ENCODE measurements at places on chromosomes 7 and 10.

GRCh38 chr7:29641651-29642050 is 78.0 kb downstream of the PRR15 start:
- peak; percentile 20 for DNase-seq

DNA sequence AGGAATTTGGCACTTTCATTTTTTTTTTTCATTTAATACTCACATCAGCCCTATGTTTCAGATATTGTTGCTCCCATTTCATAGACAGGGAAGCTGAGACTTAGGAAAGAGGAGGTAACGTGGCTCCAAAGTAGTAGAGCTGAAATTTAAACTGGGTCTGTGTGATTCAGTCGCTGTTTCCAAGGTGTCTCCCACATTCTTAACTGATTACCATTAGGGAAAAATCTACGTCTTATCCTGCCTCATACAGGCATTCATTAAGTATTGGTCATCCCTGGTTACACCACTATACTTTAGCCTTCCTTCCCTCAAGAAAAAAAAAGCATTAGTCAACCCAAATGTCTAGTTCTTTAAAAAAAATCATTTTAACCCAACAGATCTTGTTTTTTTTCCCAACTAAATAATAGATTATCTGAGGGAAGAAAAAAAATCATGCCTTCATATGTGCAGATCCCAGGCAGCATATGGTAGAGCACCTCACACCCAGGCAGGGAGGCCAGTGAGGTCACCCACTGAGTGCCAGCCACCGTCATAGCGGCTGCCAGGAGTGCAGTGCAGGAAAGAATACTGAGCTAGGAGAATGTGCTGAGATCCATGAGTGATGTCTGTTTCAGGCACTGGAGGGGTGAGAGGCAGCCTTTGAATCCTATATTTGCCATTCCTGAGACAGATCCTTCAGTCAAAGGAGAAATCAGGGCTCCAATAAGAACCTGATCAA is 59.0 kb upstream of the SORCS3 start:
- DNase-seq = peak; percentile 45

DNA sequence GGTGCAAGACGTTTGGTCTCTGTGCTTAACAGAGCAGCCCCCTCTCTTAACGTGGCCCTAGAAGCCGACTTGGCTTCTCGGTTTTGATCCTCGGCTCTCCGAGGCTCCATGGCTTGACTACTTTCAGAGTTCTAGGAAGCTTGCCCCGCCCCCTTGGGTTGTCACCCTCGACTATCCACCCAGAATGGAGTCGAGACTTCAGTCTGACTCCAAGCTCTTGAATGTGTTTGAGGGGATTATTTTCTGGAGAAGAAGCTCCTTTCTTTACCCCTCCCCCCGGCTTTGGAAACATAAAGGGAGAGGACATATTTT is 448 bp downstream of the SEC24C start:
- DNase-seq = peak; percentile 72

DNA sequence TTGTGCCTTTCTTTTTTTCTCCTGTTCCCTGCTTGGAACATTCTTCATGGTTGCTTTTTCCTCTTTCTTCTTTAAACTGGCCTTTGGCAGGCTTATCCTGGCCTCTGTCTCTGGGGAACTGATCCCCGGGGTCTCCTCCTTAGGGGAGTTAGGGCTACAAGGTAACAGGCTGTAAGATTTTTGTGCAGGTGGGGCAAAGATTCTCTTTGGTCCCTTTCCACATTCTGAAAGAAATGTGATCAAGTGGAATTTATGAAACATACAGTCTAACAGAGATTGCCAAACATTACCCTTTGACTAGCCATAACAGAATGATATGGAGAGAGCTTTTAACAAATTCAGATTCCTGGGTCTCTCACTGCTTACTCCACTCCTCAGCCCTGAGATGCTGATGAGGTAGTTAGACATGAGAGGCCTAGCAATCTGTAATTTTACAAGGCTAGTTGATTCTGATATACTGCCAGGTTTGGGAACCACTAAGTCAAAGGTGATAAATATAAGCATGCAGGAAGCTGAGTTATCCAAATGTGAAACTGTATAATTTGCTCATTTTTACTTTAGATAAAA is 8.8 kb downstream of the ZCWPW1 start:
- DNase-seq = no peak

DNA sequence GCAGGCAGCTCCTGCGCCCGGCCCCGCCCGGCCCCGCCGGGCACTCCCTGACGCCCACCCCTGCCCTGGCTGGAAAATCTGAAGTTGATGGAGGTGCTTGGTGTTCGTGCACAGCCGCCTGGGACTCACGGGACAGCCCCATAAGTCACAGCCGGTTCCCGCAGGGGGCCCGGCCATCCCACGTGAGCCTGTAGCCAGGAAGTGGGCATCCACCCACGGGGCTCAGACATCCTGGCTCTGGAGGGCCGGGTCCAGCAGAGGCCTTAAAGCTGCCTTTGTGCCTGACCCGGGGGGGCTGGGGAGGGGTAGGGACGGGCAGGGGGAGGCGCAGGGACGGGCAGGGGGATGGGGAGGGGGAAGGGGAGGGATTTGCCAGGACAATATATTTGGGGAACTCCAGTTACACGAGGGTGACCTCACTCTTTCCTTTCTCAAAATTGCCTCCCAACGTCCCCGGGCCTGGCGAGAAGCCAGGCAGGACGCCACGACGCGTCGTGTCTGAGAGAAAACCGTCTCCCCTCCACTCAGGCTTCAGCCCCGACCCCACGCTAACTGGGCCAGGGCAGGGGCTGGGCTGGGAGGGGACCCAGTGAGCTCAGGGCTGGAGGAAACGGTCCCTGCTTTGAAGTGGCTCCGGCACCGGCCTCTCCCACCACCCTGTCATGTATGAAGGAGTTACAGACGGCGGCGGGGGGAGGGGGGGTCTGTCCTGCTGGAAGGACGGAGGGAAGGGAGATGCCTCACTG is 82.1 kb upstream of the PDGFA start:
- no peak for DNase-seq

GRCh38 chr7:144575456-144575855 is 172.0 kb upstream of the NOBOX start:
- DNase-seq = no peak

DNA sequence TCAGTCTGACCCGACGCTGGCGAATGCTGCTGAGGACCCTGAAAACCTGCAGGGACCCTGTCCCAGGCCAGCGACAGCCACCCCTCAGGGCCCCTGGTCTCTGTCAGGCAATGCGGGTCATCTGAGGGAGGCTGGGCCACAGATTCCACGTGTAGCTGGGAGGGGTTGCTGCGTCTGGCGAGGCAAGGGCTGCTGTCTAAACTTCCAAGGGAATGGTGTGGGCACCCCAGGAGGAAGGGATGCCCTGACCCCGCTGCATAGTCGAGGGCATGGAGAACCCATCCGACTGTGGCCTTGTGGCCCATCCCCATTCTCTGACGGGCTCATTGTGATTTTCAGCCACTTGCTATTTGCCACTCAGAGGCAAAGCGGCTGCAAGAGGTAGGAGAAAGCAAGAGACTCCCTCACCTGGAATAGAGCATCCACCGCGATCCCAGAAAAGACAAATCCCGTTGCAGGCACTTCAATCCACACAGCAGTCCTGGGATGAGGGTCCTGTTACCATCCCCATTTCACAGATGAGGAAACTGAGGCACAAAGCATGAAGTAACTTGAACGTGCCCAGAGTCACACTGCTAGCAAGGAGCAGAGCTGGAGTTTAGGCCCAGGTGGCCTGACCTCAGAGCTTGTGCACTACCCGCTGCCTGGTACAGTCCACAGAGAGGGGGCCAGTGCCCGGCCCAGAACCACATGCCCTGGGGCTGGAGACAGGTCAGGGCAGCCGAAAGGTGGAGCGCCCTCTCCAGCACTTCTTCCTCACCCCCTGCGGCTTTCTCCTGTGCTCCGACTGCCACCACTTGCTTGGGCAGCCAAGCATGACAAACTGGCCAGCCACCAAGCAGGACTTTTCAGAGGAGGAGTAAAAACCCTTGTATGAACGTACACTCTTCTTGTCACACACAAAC is 163.8 kb upstream of the KLF14 start:
- DNase-seq = no peak

GRCh38 chr7:13945670-13946069 is 43.8 kb downstream of the ETV1 start:
- no peak for DNase-seq

DNA sequence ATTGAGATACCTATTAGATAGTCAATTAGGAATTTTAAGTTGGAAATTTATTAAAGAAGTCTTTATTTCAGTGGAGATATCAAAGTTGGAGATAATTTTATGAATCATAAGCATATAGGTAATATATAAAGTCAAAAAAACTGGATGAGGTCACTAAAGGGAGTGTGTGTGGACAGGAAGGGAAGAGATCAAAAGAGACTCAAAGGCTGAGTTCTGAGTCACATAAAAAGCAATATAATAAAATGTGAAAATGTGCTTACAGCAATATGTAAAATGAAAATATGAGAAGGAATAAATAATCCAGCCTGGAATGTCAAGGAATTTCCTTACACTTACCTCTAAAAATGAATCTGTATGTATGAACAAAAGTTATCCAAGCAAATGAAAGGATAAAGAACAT is 583.3 kb upstream of the SORCS1 start:
- no peak for DNase-seq

DNA sequence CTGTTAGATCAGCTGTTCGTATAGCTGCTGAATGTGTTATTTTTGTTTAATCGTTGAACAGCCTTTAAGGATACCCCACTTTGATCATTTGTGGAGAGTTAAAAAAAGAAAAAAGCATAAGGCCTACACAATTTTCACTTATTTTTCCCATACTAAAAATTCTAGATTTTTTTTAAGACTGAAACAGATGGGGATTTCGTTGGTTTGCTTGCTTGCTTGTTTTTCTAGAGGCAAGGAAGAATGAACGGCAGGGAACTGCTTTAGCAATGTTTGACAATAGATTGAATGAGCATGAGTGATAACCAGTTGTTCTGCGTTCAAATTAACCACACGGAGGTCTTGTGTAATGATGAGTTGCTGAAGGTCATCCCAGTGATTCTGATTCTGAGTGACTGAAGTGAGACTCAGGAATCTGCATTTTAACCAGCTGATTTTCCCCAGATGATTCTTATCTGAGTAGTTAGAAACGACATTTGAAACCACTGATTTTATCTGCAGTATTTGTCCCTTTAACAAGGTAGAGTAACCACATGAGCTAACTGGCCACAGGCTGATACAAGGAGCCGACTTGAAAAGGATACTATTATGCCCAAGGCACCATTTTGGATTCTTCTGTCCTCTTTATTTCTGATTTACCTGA is 85.9 kb downstream of the GPR37 start:
- DNase-seq = no peak

GRCh38 chr7:144670218-144670617 is 165.6 kb downstream of the TPK1 start:
- peak; percentile 1 for DNase-seq

- DNase-seq = peak; percentile 99
These were observed 288.9 kb upstream of the KLF6 start for GRCh38 chr10:4073912-4074311.

DNA sequence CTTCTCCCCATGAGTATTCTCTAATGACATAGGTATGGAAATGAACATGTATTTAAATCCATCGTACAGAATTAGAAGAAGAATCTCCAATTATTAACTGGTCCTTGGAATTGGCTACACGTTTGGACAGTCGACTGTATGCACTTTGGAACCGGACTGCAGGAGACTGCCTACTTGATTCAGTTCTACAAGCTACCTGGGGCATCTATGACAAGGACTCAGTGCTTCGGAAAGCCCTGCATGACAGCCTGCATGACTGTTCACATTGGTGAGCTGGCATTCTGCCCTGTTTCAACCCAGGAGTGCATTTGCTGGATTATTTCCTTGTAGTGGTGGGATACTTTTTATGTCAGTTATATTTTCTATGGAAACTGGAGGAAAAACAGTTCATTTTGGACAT is 32.2 kb downstream of the ZRANB1 start:
- no peak for DNase-seq

- no peak for DNase-seq
These were observed 19.1 kb upstream of the PRKRIP1 start for GRCh38 chr7:102376964-102377466.

- peak; percentile 11 for DNase-seq
These were observed 167.4 kb downstream of the TEX36 start for GRCh38 chr10:125515571-125515970.

DNA sequence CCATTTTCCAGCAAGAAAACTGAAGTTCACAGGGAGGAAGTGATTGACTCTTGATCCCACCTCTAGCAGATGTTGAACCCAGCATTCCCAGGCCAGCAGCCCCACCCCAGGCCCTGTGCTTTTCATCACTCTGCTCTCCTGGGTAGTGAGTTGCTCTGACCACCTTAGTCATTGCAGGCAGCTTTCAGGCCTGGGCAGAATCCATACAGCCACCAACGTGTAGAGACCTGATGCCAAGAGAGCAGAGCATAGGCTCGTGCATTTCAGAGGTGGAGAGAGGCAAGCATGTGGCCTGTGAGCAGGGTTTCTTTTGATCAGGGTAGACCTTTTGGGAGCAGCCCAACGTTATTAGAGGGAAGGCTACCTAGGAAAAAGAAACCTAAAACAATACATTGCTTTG is 334.6 kb downstream of the PTEN start:
- DNase-seq = no peak

DNA sequence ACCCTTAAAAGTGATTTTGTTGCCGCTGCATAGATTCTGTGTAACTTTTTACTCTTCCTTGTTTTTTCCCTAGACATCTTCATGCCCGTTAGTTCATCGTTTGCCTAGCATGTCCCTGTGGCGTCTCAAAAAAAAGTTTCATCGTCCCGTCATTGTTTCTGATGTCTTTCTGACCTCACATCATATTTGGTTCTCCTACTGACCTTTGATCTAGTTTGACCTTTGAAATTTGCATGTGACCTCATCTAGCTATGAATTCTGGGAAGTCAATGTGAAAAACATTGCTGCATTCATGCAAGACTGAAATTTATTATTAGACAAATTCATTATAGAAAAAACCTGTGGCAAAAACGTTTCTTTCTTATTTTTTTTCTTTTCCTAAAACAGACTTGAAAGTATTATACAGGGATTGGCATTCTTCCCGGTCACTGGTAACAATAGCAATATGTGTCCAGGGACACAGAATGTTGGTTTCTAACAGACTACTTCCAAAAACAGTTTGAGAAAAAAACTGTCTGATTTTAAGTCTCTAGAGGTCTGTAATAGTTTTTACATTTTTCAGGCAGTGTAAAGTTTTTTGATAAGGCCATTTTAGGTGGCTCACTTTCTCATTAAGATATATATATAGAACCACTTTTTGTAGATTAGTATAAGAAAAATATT is 280.9 kb downstream of the USP6NL start:
- peak; percentile 73 for DNase-seq

DNA sequence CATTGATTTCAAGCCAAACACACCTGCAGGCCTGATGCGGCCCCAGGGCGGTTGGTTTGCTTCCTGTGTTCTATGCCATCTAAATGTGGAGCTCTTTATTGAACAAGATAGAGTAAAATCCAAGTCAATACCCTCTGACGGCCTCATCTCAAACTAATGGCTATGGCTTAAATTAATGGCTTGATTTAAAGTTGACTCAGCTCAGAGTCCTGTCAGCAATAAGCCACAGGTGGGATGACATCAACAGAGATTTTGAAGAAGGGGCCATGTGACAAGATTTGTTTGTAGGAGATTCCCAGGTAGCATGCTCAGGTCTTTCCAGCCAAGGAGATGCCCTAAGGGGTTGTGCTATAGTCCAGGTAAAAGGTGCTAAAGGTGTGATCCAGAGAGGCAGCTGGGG is 66.7 kb upstream of the ZNF32 start:
- DNase-seq = no peak

Measured in fibroblast of skin of back (primary cell).